BE2C (cell line): ENCODE measurements at places on chromosomes 16 and 17.

DNA sequence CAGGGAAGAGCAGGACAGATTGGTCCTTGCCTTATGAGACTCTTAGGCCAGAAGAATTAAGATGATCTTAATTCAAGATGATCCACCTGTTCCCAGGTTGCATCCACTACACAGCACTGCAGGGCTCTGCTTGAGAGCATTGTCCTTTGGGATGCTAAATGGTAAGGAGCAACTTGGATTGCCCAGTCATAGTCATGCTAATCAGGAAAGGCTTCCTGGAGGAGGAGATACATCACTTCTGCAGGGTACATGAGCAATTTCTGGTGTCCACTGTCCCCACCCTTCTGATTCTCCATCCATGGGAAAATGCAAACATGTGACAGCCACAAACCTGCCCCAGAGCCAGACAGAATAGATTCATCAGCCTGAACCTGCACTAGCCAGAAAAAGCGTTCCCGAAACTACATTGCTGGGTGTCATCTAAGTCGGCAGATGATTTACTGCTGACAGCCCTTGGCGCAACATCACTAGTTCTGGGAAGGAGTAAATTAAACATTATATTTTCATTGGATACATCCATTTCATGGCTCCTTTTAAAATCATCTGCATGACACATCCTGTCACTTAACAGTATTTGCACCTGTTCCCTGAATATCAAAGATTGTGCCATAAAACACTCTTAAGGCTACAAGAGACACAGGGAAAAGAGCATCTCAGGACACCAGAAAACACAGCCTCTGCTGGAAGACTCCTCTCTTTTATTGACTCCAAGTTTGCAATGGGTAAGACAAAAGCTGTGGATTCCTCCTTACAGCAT, 282.2 kb downstream of the MAF start:
- DNase-seq = no peak

- DNase-seq = no peak
These were observed 96.7 kb upstream of the FAM20A start for GRCh38 chr17:68697850-68698361.

DNA sequence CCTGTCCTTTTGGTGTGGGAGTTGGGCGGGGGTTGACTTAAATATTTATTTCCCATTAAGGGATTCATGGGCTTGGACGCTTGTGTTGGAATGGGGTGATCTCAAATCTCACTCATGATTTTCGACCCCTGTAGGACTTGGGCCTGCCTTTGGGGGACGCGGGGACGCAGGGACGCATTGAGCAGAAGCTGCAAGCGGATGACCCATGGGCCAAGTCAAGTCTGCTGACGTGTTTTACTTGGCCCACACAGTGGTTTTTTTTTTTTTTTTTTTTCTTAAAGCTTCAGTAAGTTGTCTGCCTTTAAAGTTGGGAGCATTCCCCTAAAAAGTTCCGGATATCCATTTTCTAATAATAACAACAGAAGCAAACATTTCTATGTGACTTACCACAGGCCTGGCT, 28.9 kb downstream of the CMIP start:
- no peak for DNase-seq

DNA sequence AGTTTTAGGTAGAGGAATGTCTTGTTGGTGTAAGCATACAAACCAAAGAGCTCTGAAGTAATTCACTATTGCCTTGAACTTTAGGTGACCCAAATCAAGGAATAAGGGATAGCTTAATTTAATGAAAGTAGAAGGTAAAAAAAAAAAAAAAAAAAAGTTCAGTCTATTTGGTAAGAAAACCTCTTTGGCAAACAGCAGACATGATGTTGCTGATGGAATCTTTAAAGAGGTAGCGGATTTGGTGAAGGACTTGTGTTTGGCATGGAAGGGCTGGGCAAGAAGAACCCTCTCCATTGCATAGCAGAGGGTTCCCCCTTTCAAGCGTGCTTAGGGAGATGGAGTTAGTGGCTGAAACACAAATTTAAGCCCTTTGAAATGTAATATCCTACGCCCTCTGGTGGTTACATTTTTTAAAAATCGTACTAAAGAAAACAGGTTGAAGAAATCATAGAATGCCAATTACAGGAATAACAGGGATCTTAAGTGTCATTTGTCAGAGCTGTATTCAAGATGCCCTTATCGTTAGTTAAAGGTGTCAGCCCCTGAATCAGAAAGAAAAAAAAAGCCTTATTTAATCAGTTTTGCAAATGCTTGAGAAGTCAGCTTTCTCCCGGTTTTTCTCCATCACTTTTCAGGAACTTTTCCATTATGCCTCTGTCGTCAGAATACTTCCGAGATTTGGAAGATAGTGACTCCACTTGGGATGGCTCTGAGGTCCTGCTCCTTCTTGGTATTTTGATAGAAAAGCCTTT, 383.1 kb downstream of the KCNJ2 start:
- no peak for DNase-seq

- DNase-seq = no peak
These were observed 882 bp upstream of the ATP6V0C start for GRCh38 chr16:2512735-2513404.

GRCh38 chr16:17835118-17835876, 364.5 kb upstream of the XYLT1 start:
- no peak for DNase-seq

DNA sequence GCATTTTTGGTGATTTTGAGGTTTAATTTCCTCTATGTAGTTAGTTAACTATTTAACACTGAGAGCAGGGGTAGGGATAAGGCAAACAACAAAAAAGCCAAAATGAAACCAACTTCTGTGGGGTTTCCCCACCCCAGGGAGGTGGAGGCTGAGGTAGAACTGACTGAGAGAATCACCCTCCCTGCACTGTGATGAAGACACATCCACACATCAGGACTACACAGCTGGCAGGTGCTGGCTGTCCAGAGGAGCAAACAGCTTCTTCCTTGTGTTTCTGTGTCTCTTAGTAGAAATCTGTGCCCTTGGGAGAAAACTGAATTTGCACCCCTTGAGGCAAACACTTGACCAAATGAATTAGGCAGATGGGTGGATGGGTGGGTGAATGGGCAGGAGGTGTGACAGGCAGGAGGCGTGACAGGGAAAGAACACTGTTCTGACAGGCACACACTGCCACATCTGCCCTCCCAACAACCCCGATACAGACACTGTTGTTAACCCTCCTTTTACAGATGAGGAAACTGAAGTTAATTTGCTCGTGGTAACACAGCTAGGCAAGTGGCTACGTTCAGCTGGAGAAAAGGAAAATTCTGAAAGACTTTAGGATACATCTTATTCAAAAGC, 62.9 kb upstream of the AMZ2 start:
- DNase-seq = no peak
